ENCODE measurements at places on chromosomes 7 and 10.

GRCh38 chr7:18425838-18426445 lies 69.6 kb upstream of the HDAC9 start:
- no peak for DNase-seq

GRCh38 chr10:53886325-53887300 lies 914.4 kb downstream of the PCDH15 start:
- DNase-seq = no peak

DNA sequence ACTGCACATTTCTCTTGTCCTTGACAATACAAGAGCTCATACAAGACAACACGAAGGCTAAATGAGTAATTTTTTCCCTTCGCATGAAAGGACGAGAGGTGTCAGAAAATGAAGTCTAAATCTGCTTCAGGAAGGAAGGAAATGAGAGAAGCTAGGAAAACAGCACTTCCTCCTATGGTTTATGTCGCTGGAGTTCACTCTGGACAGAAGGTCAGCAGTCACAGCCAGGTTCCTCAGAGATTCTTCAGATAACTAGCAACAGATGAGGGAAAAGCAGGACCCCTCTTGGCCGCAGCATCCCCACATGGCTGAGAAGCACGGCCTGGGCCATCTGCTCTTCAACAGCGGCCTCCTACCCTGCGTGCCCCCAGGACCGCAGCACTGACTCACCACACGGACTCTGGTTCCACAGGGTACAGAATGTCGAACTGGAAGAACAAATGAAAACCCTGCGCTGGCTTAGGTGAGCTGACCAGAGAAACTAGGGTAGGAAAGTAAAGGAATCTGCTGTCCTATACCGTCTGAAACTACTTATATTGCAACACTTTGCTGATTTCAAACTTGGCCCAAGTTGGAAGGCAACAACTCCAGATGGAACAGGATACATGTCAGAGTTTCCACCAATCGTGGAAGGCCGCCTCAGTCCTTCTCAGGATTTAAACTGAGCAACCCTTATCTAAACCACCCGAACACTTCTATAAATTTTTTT lies 26.3 kb downstream of the DNMBP start:
- no peak for DNase-seq

- no peak for DNase-seq
These were observed 92.6 kb downstream of the RGS10 start for GRCh38 chr10:119449760-119450461.

- no peak for DNase-seq
These were observed 3.8 kb downstream of the VPS41 start for GRCh38 chr7:38905056-38905759.

GRCh38 chr7:141731476-141732149 lies 6.5 kb upstream of the SSBP1 start:
- DNase-seq = no peak

- DNase-seq = no peak
These were observed 43.8 kb upstream of the PRKG1 start for GRCh38 chr10:51030480-51030879.
